Effector memory CD8-positive, alpha-beta T cell (primary cell): ENCODE measurements at places on chromosomes 4 and X.

- no peak overlapping the region for H3K27ac ChIP-seq
- no peaks in the 10 kb centered on the region for H3K27me3 ChIP-seq
- H3K36me3 ChIP-seq: no peaks in the 10 kb centered on the region
- H3K4me3 ChIP-seq: no peak overlapping the region
- no peak for DNase-seq
Measured at GRCh38 chr4:14646831-14647230, 355.4 kb upstream of the CPEB2 start.

DNA sequence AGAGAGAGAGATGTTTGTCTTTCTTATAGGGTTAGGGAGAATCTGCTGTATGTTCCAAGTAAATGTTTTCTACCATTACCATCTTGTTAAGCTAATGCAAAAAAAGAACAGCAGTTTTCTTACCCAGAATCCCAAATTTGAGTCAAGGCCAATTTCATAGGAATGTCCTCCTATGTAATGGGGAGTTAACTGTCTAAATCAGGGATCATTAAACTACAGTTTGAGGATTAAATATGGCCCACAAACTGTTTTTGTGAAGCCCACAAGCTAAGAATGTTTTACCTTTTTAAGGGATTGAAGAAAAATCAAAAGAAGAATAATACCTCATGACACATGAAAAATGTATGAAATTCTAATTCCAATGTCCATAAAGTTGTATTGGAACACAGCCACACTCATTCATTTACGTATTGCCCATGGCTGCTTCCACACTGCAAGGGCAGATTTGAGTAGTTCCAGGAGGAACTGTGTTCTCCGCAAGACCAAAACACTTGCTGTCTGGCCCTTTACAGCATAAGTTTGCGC is 113.2 kb upstream of the SPRY1 start:
- H3K27me3 ChIP-seq: no peaks in the 10 kb centered on the region
- H3K4me1 ChIP-seq: peaks cover 9% of the 10 kb centered on the region
- DNase-seq: no peak
- H3K4me3 ChIP-seq: no peak overlapping the region

DNA sequence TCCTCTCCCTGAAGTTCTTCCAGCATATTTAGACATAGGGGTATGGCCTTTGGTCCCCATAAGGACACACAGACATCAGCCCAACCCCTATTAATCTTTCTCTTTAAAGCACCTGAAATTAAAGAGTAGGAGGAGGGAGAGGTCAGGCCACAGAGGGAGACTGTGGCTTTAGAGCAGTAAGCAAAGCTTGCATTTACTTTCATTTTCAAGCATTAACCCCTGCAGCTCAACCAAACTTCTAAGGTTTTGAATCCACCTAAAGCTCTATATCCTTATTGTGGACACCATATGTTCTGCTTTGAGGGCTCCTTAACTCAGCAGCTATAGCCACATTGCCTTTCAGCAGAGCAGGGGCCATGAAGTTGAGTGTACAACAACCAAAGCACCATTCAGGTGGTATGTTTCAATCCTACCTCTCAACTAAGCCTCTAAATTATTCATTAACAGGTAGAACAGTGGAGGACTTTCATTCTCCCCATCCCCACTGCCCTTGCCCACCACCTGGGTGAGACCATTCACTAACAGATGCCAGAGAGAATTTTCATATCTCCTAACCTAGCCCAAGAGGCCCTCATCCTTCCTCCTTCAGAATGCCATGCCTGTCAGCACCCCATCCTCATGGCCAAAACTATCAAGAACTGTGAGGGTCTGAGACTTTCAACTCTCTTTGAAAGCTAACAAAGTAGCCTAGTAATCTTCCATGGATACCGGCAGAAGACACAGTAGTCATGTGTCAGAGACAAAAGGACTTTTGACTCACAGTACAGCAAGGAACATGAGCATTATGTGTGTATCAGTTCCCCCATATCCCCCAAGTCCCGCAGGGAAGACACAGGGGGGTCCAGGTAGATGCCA is 20.8 kb downstream of the LIN54 start:
- peak overlapping the region; percentile 96 for H3K27ac ChIP-seq
- H3K27me3 ChIP-seq: no peaks in the 10 kb centered on the region
- no peak for DNase-seq
- H3K4me3 ChIP-seq: peak overlapping the region; percentile 68
- peaks cover 27% of the 10 kb centered on the region for H3K4me1 ChIP-seq

GRCh38 chr4:150852216-150852615 is 162.9 kb downstream of the LRBA start:
- peaks cover 7% of the 10 kb centered on the region for H3K4me1 ChIP-seq
- H3K4me3 ChIP-seq: no peak overlapping the region
- H3K27ac ChIP-seq: no peak overlapping the region
- no peak for DNase-seq
- peaks cover 41% of the 10 kb centered on the region for H3K36me3 ChIP-seq

- DNase-seq: no peak
- no peak overlapping the region for H3K27ac ChIP-seq
- H3K4me3 ChIP-seq: no peak overlapping the region
- H3K36me3 ChIP-seq: peaks cover 3% of the 10 kb centered on the region
- no peaks in the 10 kb centered on the region for H3K27me3 ChIP-seq
- H3K4me1 ChIP-seq: peaks cover 2% of the 10 kb centered on the region
Measured at GRCh38 chrX:153941336-153942252, 2.8 kb downstream of the RENBP start.

DNA sequence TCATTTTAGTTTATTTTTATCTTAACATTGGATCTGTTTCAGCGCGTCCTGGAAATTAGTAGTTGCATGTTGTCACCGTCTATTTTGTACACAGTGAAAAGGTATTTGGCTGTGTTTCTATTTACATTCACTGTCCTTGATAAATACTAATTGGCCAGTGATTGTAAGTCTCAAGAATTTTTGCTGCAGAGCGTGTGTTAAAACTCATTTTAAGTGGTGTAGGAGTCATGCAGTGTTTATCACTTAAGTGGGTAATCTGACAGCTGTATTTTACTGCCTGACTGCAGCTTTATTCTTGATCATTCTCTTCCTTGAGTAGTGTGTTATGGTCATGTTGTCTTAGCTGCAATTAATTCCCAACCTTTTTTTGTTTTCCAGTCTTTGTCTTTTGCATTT is 9.8 kb downstream of the GUCY1A1 start:
- H3K4me1 ChIP-seq: no peaks in the 10 kb centered on the region
- no peaks in the 10 kb centered on the region for H3K36me3 ChIP-seq
- H3K4me3 ChIP-seq: no peak overlapping the region
- H3K27ac ChIP-seq: no peak overlapping the region
- H3K27me3 ChIP-seq: no peaks in the 10 kb centered on the region
- no peak for DNase-seq

GRCh38 chrX:13257223-13258051 is 62.4 kb downstream of the ATXN3L start:
- H3K4me1 ChIP-seq: peaks cover 16% of the 10 kb centered on the region
- no peak overlapping the region for H3K27ac ChIP-seq
- H3K27me3 ChIP-seq: no peaks in the 10 kb centered on the region

- H3K27ac ChIP-seq: peak overlapping the region; percentile 26
- no peaks in the 10 kb centered on the region for H3K27me3 ChIP-seq
- peaks cover 22% of the 10 kb centered on the region for H3K4me1 ChIP-seq
Measured at GRCh38 chr4:7904952-7905915, 34.4 kb downstream of the AFAP1 start.

DNA sequence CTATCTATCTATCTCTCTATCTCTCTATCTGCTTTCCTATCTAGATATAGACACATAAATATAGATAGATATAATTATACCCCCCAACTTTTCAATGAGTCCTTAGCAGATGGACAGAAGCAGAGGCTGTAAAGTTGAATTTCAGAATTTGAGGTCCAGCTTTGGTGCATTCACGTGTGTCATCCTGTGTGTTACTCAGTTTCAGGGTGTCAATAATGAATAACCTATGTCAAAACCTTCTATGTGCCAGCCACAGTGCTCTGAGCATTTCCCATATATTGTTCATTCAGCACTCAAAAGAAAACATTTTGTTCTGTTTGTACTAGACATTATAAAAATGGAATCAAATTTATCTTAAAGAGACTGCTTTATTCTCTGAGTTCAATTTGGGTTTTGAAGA is 310.0 kb downstream of the ARHGAP24 start:
- no peak overlapping the region for H3K27ac ChIP-seq
- H3K36me3 ChIP-seq: no peaks in the 10 kb centered on the region
- no peaks in the 10 kb centered on the region for H3K27me3 ChIP-seq
- H3K4me3 ChIP-seq: no peak overlapping the region
- no peak for DNase-seq

DNA sequence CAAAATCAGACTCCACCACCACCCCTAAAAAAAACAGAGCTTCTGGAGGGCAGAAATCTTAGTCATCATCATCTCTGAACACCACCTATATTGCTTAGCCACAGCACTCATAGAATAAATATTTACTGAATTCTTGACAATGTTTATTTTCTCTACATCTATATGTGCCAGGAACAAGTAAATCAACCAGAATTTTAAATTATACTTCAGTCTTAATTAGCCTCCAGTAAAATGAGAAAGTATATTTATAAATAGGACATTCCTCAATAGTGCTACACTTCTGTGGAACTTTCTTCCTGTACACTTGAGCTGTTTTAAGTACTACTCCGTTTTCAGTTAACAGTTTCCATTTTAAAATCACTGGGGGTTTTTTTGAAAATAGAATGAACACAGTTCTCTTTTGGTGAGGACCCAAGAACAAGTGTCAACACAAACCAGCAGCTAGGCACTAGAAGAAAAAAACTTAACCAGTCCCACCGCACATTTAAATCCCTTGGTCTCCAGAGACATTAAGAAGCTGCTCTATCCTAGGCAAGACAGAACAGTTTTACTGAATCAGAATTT is 25.5 kb downstream of the SMIM14 start:
- no peak overlapping the region for H3K27ac ChIP-seq
- H3K4me1 ChIP-seq: peaks cover 5% of the 10 kb centered on the region
- peaks cover 3% of the 10 kb centered on the region for H3K36me3 ChIP-seq
- DNase-seq: no peak
- no peaks in the 10 kb centered on the region for H3K27me3 ChIP-seq

- H3K27ac ChIP-seq: no peak overlapping the region
- no peaks in the 10 kb centered on the region for H3K4me1 ChIP-seq
- H3K4me3 ChIP-seq: no peak overlapping the region
Measured at GRCh38 chr4:20046179-20046578, 205.5 kb upstream of the SLIT2 start.

GRCh38 chr4:180828455-180829018 is 1414.7 kb upstream of the TENM3 start:
- H3K27me3 ChIP-seq: no peaks in the 10 kb centered on the region
- H3K36me3 ChIP-seq: no peaks in the 10 kb centered on the region
- no peak overlapping the region for H3K4me3 ChIP-seq
- DNase-seq: no peak

DNA sequence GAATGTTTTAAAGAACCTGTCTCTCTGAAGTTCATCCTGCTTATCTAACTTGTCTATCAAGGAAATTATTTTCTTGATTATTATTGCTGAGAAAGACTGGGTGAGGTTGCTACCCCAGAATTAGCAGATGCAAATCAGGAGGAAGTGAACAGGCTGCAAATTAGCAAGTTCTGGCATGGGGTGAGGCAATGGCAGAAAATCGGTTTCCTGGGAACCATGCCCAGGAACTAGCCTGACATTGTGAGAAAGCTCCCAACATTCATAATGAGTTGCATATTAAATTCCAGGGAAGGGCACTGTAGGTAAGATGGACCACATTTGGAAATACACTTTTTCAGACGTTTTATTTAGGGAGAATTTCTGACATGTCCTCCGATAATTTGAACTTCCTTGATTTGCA is 11.6 kb downstream of the ARSF start:
- no peaks in the 10 kb centered on the region for H3K4me1 ChIP-seq
- no peaks in the 10 kb centered on the region for H3K36me3 ChIP-seq
- H3K27me3 ChIP-seq: no peaks in the 10 kb centered on the region
- no peak overlapping the region for H3K27ac ChIP-seq
- DNase-seq: no peak
- no peak overlapping the region for H3K4me3 ChIP-seq

- H3K36me3 ChIP-seq: peaks cover 13% of the 10 kb centered on the region
- no peak overlapping the region for H3K4me3 ChIP-seq
- no peak overlapping the region for H3K27ac ChIP-seq
- no peak for DNase-seq
- H3K4me1 ChIP-seq: peaks cover 24% of the 10 kb centered on the region
Measured at GRCh38 chr4:15958562-15958961, 4.4 kb downstream of the FGFBP2 start.

DNA sequence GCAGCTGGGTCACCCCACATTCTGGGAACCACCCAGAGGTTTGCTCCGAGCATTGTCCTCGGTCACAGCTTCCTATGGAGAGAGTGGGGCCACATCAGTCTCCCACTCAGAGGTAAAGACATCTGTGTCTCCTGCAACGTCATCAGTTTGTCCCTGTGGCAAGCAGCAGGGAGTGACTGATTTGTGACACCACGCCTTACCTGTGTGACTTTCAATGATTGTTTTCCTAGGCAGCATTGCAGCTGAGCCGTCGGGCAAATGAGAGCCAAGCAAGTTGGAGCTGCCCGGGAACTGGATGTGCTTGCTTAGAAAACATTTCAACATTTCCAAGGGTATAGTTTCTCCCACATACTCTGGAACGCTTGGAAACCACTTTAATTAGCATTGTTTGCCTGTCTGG is 29.7 kb upstream of the HELT start:
- no peak overlapping the region for H3K4me3 ChIP-seq
- no peak overlapping the region for H3K27ac ChIP-seq
- H3K27me3 ChIP-seq: no peaks in the 10 kb centered on the region
- no peaks in the 10 kb centered on the region for H3K36me3 ChIP-seq

DNA sequence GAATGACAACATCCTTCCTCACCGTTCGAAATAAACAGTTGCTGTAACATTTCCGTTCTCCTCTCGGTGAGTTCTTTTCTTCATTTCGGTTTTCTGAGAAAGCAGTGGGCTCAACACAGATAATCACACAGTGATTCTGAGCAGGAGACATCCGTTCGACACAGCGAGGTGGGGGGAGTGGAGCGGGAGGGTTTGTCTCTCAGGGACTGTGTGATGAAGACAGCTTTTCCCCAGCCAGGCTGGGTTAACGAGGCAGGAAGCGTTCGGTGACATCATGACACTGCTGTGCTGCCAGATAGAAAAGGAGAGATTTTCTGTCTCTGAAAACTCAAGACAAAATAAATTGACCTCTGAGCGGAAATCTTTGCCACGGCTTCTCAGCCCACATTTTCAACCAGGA is 119.3 kb downstream of the CRLF2 start:
- no peak for DNase-seq
- no peak overlapping the region for H3K27ac ChIP-seq
- no peaks in the 10 kb centered on the region for H3K27me3 ChIP-seq
- H3K4me1 ChIP-seq: no peaks in the 10 kb centered on the region

- DNase-seq: no peak
- H3K27ac ChIP-seq: peak overlapping the region; percentile 85
- H3K27me3 ChIP-seq: no peaks in the 10 kb centered on the region
- peak overlapping the region; percentile 64 for H3K4me3 ChIP-seq
Measured at GRCh38 chrX:44922980-44923379, 50.0 kb downstream of the KDM6A start.

DNA sequence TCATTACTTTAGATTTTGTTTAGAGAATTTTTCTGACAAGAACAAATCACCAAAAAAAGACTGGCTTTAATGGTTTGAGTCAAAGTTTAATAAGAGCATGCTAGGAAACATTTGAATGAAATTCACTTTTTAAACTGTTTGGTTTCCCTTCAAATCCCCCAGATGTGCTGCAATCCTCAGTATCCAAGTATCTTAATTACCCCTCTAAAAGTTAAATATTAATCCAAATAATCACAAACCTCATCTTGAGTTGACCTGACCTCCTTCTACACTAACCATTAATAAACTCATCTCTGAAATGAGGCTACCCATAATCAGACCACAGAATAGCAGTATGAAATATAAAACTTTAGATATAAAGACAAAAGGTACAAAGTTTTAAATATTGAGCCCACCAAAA is 10.1 kb downstream of the DHX15 start:
- H3K4me1 ChIP-seq: peaks cover 85% of the 10 kb centered on the region
- no peak for DNase-seq
- peaks cover 63% of the 10 kb centered on the region for H3K36me3 ChIP-seq
- no peak overlapping the region for H3K4me3 ChIP-seq
- no peaks in the 10 kb centered on the region for H3K27me3 ChIP-seq
- peak overlapping the region; percentile 68 for H3K27ac ChIP-seq
